ENCODE measurements at places on chromosomes 2 and 18.

GRCh38 chr2:168171059-168171762 is 76.2 kb downstream of the STK39 start:
- DNase-seq, result no peak

- no peak for DNase-seq
Observed at GRCh38 chr2:10009811-10010781, 33.3 kb upstream of the KLF11 start.

GRCh38 chr2:239717706-239718105 is 307.4 kb downstream of the NDUFA10 start:
- DNase-seq, result no peak

- DNase-seq, result no peak
Observed at GRCh38 chr2:58919316-58919715, 678.2 kb upstream of the FANCL start.

DNA sequence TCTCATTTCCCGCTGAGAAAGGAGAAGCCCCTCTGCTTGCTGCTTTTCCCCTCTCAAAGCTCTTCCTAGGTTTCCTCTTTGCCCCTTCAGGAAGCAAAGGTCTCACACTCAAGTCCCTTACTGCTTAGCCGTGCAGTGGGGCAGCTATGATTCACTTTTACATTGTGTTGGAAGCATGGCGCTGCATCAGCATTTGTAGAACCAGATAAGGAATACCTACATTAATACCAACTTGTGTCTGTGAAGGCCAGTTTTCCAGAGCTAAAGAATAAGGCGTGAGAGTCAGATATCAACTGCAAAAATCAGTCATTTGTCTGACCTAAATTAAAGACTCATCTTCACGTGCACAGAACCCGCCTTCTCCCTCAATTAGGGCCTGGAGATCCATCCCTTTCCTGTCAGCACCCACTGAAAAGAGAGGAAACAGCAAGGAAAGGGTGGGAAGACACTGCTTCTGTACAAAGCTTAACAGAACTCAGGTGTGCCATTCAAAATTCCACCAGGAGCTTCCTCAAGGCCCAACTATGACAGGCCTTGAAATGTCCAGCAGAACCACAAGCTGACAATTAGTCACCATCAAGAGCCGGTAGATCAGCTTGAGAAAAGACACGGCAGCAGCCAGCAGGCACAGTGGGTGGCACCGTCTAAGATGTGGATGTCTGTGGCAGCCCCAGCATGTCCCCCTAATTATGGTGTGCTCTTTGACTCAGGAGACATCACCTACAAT is 16.1 kb upstream of the XDH start:
- no peak for DNase-seq

- DNase-seq, result no peak
Observed at GRCh38 chr18:395456-396250, 104.8 kb downstream of the COLEC12 start.
